ENCODE measurements at places on chromosomes 5 and 9.

GRCh38 chr9:13269589-13270452 lies 9.7 kb downstream of the MPDZ start:
- no peak for DNase-seq

GRCh38 chr5:115274584-115274983 lies 11.9 kb upstream of the PGGT1B start:
- DNase-seq: no peak

DNA sequence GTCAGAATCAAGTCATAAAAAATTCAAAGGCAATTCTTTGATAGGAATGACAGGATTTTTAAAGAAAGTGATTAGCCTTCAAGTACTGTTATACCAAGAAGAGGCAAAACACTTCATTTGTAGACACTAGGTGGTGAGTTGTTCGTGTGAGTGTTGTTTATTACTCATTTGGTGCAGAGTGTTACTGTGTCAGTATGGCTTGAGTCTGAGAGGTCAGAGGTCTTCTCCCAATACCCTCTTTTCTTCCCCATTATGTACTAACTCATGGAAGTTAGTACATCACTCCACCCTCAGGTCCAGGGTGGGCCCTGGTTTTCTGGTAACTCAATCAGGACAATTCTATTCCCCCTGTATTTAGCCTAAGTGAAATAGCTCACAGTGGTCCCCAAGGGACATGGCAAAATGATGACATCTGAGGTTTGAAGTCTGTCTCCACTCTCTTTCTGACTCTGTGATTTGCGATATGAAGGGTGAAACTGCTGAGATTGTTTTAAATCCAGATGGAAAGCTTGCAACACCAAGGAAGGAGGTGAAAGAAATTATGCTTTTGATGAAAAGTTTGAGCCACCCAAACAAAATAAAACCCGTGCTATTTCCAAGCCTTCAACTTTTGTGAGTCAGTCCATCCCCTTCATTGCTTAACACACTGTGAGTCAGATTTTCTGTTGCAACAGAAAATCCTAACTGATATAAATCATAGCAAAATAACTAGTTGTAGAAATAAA lies 56.8 kb downstream of the NUDT12 start:
- DNase-seq: peak; percentile 70

DNA sequence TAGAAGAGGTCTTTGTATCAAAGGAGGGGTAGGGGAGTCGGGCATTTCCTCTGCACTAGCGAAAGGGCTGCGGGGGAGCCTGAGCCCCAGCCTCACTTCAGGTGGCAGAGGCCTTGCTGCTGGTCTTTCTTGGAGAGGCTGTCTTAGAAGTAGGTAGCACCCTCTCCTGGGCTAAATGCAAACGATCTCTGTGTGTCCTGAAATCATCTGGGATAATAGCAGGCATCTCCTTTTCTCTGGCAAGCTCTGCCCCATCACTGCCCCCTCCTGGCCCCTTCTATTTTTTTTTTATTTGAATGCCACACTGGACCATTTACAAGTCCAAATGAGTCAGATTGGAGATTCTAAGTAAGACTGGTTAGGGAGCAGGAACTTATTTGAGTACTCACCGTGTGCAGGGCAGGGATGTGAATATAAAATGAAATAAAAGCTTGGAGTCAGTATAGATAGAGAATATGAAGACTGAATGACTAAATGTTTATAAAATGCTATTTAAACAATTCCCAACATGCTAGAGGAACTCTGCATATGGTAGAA lies 137.1 kb downstream of the FGF1 start:
- peak; percentile 93 for DNase-seq

GRCh38 chr5:1383886-1384401 lies 39.0 kb upstream of the CLPTM1L start:
- no peak for DNase-seq

DNA sequence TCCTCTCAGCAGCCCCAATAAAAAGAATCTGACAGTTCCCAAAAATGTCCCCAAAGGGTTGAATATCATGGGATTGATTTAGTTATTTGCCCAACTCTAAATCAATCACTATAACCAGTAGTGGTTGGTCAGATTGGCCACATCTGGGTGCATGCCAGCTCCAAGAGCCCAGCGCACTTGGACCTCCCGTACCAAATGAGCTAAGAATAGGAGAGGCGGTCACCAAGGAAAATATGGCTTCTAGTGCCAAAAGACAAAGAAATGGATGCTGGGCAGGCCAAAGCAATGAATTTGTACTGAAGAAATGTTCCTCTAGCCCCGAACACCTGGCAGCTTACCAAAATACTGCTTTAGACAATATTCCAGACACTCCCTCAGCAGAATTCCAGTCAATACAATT lies 80.3 kb downstream of the RCL1 start:
- DNase-seq: no peak

DNA sequence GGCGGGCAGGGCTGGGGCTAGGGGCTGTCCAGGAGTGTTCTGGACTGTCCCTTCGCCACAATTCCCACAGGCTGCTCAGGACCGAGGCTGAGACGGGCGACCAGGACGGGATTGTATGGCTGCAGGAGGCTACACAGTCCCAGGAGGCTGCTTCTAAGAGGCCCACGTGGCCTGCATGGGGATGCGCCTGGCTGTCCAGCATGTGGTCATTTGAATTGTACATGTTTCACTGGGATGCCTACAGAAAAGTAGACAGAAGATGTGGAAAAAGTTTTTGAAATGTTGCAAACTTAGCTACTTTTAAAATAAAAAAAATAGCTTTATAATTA lies 32.6 kb upstream of the SPTLC1 start:
- DNase-seq: no peak

GRCh38 chr5:171609806-171610452 lies 175.7 kb upstream of the SMIM23 start:
- DNase-seq: no peak

- no peak for DNase-seq
These were observed 31.3 kb downstream of the ELL2 start for GRCh38 chr5:95930141-95930930.

- no peak for DNase-seq
These were observed 3.3 kb upstream of the TSLP start for GRCh38 chr5:111068213-111068612.

- DNase-seq: peak; percentile 50
These were observed 72.4 kb upstream of the MPDZ start for GRCh38 chr9:13351778-13352386.

- peak; percentile 66 for DNase-seq
These were observed 70.5 kb downstream of the PIK3R1 start for GRCh38 chr5:68285851-68286611.

DNA sequence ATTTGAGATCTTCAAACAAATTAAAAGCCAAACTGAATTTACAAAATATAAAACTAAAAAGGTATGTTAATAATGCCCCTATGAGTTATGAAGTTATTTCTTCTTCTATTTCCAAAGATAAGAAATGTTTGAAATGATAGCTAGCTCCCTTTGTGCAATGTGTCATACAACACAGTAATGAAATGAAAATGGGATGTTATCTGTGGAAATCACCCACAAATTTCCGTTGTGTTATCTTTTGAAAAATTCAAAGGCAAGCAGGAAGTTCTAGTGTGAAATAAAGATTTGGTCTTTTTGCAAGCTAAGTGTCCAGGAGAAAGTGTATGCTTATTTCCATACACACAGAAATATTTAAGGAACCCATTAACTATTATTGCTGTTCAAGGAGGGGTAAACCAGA lies 375.3 kb upstream of the PRR16 start:
- DNase-seq: no peak

GRCh38 chr9:99808454-99808853 lies 13.2 kb upstream of the NR4A3 start:
- no peak for DNase-seq

DNA sequence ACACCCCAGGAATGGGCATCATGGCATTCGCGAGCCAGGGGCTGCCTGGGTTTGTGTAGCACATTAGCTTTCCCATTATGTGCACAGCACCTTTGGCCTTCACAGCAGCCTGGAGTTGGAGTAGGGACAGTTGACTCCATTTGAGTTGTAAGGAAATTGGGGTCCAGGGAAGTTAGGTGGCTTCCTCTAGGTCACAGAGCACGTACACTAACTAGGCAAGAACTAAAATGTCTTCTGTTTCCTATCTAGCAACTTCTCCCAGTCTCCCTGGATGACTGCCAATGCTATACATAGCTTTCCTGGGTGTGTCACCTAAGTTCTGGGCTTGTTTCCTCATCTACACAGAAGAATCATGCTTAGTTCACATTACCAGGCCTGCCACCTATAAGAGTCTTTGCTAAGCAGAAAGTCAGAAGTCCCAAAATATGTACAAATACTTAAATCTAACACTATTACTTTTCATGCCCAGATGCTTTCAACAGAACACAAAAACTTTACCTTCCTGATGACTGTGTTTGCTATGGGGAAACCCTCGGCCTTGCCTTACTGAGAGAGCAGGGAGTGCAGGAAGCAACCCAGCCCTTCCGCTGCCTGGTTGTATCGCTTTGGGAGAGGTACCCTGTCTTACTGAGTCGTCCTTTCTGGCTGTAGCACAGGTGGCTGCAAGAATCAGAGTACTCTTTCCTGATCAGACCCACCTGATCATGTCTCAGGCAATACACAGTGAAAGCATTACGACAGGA lies 12.0 kb downstream of the MACROH2A1 start:
- peak; percentile 86 for DNase-seq

DNA sequence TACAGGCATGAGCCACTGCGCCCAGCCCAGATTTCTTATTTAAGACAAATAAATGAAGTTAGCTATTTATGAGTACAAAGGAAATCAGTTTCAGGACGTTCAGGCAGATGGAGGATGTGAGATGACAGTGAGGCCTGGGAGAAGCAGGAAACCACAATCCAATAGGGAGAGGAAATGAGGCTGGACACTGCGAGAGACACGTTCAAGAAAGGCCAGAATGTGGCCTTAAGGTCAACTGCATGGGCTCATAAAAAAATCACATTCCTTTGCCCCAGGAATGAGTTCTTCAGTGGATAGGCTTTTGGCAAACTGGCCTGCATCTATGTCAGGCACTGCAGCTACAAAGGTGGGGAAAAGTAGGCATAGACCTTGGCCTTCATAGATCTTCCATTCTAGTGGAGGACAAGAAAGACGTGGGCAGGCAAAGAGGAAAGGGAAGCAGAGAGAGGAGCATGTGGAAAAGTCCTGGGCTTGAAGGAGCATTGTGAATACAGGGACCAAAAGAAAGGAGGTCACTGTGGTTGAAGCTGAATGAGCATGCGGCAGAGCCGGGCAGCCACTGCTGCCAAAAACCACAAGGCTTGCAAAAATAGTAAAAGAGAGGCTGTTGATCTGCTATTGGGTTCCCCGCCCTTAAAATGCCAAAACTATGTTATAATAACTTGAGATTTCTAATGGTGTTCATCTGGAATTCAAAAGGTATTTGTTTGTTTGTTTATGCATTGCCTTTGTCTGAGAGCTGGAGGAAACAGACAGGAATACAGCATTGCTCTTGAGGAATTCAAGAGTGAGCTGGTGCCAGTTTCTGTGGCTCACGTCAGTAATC lies 133.0 kb downstream of the GNA14 start:
- peak; percentile 90 for DNase-seq

DNA sequence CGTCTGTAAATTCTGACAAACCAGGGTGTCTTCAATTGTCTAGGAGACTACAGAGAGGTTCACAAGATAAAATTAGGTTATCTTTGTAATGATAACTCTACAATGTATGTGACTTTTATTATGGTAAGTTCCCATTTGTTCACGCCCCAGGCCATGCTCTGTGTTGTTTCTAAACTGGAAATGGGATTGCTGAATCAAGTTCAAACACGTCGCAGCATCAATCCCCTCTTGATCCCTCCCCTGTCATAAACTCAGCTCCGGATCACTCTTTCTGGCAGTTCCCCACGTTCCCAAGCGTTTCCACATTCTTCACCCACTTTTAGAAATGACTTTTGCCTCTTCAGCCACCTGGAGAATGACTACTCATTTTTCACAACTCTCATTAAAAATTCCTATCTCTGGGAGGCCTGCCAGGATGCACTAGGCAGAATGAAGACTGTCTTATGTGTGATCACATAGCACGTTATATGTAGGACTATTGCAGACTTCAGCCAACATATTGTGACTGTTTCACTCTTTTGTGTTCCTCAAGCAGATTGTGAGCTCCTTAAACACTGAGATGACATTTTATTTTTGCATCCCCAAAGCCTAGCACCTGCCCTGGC lies 1124.2 kb upstream of the WWC1 start:
- peak; percentile 4 for DNase-seq

DNA sequence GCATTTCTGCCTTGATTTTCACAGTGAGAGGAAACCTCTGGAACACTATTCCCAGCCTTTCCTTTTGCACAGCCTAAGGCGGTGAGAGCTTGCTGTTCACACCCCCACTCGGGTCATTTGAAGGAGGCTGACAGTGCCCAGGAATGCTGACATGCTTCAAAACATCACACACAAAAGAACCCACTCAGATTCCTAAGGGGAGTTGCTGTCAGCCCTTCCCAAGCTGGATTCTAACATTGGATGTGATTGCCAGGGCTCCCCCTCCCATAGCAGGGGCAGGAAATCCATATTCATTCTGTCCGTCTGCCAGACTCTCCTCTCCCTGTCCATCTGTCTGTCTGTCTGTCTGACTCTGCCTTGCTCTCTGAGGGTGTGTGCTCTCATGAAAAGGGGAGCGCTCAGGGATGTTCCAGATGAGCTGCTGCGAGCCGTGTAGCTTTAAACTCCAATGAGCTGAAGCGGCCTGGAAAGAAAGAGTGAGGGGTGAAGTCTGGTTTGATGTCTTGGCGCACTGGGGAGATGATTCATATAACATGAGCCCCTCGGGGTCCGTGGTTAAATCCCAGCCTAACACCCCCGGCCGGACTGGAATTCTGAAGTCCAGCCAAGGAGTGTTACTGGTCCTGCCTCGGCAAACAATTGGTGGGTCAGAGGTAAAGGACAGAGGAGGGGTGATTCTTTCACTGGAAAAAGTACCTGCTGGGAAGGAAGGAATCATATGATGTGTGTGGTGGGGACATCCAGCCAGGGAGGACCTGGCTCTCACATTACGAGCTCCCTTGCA lies 517.0 kb downstream of the CCDC171 start:
- no peak for DNase-seq

Data from M059J (cell line).